Hippocampal formation (tissue), 2 donors: ENCODE measurements at places on chromosomes 1 and 21.

DNA sequence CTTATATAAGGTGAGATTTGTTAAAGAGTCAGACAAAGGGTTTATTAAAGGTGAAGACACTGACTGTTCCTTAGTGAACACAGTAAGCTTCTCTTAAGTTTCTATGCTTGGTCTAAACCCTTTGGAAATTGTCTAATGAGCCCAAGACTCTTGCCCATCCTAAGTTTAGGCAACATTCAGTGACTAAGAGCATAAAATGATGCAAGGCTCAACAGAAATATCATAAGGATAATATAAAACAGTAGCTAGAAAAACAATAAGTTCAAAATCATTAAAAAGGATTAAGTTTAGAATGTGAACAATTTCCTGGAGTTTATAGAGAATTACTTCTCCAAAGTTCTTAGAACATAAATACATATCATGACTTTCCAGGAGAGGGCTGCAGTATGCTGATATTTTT is 108.9 kb upstream of the PDC start:
- no peak for DNase-seq

DNA sequence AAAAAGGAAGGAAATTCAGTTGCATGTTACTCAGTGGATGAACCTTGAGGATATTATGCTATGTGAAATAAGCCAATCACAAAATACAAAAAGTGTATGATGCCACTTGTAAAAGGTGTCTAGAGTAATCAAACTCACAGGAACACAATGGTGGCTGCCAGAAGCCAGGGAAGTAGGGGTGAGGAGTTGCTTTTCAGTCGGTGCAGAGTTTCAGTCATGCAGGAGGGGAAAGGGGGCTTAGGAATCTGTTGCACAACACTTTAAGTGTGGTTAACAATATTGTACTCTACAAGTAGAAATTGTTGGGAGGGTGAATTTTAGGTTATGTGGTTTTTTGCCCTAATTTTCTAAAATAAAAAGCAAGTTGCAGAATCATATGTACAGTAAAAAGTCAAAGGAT is 184.2 kb upstream of the RAB4A start:
- DNase-seq, result no peak

DNA sequence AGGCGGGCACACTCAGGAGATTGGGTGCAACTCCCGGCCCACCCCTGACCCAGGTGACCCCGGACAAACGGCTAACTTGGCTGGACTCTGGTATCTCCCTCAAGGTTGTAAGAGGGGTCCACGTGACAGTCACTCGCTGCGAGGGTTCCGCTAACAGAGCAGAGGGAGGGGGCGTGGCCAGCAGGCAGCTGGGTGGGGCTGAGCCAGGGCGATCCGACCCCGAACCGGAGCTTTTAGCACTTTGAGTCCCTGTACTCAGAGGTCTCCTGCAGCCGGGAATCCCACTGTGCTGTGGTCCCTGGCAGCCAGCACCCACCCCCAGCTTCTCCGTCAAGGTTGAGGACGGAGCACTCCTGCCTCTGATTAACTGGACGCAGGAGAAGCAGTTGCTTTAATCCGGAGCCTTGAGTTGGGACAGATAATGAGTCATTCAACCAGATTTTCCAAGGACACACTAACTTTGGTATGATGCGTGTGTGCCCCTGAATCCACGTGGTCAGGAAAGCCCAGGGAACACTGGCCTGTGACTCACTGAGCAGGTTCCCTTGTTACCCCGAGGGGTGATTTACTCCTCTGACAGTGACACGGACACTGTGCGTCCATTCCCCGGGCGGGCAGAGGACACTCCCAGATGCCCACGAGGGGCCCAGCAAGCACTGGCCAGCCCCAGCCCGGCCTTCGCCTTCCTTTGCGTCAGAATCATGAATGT is 16.8 kb downstream of the TRPM2 start:
- DNase-seq, result no peak

GRCh38 chr1:232164078-232164963 is 465.6 kb downstream of the SIPA1L2 start:
- DNase-seq, result no peak

DNA sequence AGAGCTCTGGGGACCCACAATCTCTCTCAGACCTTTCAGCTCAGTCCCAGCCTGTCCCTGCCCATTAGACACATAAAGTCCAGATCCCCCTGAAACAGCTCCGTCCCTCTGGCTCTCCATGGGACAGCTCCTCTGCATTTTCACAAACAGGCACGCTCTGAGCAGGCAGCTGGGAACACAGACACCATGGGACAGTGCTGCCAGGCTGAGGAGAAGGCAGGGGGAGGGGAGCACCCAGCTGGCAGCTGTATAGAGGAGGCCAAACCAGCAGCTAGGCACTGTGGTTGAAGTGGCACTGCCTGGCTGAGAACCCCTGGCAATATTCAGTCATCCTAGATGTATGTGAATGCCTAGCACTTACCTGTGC is 2.0 kb downstream of the TMEM63A start:
- peak; percentile 83 for DNase-seq

- no peak for DNase-seq
Measured at GRCh38 chr1:232590744-232591082, 39.2 kb downstream of the SIPA1L2 start.

DNA sequence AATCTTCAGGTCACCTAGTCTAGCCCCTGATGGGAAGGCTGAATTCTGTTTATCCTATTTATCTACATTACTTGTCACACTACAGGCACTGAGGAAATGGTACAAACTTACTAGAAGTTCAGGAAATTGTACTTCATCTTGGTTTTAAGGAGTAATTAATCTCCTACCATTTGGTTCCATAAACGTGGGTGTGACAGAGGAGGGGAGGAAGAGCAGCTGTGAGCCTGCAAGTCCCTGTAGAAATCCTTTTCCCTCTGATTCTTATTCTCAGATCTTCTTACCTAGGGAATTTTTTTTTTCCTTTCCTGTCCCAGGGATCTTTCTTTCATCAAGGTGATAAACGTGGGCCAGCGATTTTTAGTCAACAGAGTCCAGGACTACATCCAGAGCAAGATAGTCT is 14.1 kb downstream of the PFKFB2 start:
- DNase-seq, result no peak

DNA sequence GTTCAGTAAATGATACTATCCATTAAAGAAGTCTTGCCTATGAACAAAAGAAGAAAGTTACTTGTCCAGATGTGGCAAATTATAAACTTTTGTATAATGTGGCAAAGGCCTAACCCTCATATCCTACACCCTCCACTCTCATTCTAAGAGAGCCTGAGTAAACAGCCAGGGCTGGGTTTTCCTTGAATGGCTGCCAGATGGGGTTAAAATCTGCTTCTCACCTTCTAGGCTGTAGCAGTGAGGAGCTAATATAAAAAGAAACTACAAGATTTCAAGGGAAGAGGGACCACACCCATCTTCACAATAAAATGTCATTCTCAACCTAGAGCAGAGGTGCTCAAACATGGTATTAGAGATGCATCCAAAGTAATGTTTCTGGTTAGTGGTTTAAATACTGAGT is 8.9 kb downstream of the RABIF start:
- DNase-seq, result no peak

DNA sequence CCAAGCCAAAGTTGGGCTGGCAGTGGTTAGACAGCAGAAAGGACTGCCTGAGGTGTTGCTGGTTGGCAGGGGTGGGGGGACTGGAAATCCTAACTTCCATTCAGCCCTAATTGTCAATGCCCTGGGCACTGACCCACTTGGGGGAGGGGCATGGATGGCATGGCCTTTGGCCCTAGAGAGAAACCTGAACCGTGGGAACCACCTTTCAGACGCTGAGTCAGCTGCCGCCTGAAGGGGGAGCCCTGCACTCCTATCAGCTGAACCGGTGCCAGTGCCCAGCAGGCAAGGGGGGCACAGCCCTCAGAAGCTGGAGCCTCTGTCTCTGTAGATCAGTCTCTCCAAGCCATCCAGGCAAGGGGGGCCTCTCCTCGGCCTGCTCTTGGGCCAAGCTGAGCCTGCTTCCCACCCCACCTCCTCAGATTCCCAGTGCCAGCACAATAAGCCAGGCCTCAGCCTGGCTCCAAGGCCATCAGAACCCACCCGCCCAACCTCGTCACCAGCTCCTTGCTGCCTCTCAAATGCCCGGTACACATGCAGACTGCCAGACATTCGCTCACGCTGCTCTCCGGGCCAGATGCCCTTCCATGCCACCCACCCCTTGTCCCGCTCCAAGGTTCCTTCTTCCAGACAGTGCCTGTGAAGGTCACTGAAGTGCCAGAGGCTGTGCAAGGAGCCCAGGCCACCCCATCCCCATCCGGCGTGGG is 11.6 kb downstream of the TINAGL1 start:
- no peak for DNase-seq

DNA sequence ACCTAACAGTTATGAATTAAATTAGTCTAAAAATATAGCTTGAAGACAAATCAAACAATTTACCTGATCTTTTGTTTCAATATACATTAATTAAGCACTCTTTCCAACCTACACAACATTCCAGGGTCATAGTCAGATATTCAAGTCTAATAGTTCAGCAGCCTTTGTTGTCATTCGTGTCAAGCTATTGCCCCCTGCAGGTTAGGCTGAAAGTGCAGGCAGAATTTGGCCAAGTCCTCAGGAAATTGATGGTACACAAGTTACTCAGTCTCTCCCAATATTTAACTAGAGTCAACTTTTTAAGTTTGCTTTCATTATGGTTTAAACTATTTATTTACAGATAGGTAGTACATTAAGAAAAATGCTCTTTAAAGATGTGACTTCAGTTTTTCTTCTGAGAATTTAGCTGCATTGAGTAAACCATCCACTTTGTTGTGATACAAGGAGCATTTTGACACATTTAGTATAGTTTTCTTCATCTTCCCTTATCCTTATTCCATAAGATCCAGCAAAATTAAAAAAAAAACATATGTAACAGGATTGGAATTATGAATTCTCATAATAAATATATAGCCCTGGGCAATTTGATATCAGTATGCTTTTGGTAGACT is 130.3 kb upstream of the DPYD start:
- peak; percentile 60 for DNase-seq

DNA sequence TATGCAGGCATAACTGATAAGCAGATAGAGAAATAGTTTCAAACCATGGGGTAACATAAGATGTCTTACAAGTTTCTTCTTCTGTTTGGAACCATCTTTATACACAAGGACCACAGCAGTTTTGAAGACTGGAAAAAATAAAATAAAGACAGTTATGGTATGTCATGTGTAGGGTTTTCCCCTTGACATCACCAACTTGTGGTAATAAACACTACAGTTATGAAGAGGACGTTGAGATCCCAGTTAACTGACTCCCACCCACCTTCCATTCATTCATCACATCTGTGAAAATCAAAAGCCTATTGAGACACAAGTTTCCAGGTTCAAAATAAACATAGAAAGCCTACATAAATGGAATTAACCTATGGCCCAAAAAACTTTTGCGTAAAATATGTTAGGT is 92.5 kb upstream of the KRTAP19-8 start:
- no peak for DNase-seq

GRCh38 chr1:63198871-63199394 is 123.4 kb upstream of the FOXD3 start:
- no peak for DNase-seq

GRCh38 chr1:219031809-219032208 is 141.9 kb upstream of the LYPLAL1 start:
- no peak for DNase-seq

- no peak for DNase-seq
Measured at GRCh38 chr1:203686091-203686632, 59.5 kb downstream of the ATP2B4 start.

DNA sequence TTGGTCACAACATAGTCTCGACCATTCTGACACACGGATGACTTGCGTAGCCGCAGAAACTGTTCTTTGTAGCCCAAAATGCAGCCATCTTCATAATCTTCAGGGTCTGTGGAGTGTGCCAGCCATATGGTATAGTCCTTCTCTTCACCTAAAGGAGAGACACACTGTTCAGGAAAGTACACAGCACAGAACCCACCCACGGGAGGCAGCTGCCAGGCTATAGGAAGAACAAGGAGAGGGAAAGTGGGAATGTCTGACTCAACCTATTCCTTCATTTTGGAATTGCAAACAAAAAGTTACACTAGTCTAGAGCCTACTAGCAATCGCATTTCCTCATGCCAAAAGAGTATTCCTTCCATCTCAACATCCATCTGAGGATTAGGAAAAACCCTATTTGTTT is 16.2 kb upstream of the MYBPHL start:
- peak; percentile 25 for DNase-seq

DNA sequence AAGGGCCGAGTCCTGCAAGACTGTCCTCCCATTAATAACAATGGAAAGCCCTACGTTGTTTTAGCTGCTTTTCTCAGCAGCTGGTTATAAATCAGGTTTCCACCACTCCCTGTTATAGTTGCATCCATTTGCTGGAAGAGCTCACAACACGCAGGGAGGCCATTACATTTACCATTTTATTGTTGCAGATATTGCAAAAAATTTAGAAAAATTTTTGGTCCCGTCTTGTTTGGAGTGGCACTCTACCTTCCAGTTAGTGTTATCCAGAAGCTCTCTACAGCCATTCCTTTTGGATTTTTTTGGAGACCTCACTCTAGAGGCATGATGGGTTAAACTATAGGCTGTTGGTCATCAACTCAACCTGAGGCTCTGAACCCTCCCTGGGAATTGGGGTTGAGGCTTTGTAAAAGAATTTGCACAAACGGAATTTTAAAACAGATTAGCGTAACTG is 1532.1 kb upstream of the TPTE start:
- DNase-seq, result no peak

- DNase-seq, result no peak
Measured at GRCh38 chr1:79295967-79296366, 289.4 kb upstream of the ADGRL4 start.

- no peak for DNase-seq
Measured at GRCh38 chr1:231841616-231842344, 215.2 kb downstream of the DISC1 start.

GRCh38 chr21:15823486-15824150 is 93.8 kb downstream of the USP25 start:
- DNase-seq, result no peak

GRCh38 chr1:31891280-31891679 is 46.9 kb downstream of the PTP4A2 start:
- no peak for DNase-seq

GRCh38 chr1:64745181-64745985 is 508 bp downstream of the RAVER2 start:
- DNase-seq, result no peak

DNA sequence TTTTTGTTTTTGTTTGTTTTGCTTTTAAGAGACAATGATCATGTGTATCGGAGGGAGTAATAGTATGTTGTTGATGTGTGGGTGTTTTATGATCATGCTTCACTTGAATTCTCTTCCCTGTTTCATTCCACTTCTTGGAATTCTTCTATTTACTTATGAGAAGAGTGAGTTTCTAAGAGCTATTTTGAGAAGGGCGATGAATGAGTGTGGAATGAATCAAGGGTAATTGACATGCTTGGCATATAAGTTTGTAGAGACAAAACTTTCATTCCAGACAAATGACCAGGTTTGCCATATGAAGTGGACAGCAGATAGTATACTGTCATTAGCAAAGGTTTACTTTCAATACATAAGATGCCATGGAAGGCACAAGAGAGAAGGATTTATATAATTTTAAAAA is 42.3 kb upstream of the PDC start:
- no peak for DNase-seq

- peak; percentile 6 for DNase-seq
Measured at GRCh38 chr1:185157599-185158412, 839 bp downstream of the SWT1 start.

GRCh38 chr1:231011360-231011759 is 28.7 kb downstream of the FAM89A start:
- no peak for DNase-seq
